A549 treated with CpdA at 1 μM for 4 hours (cell line): ENCODE measurements at places on chromosomes 5 and 9. TPM values are rescaled to one million over a fixed set of nuclear protein-coding genes. Genes with fewer than 3 reads are reported as not detected.

RBM27 gene
- total RNA-seq: 10.5 to 15.7 TPM (median 11.7 TPM) in 5 replicates

ARHGEF28 gene
- total RNA-seq: 13.3 to 16.6 TPM (median 14.9 TPM) in 5 replicates

FAM200C gene
- 2.0 to 2.6 TPM (median 2.1 TPM) in 5 replicates for total RNA-seq

IL9 gene
- total RNA-seq: not detected in 5 replicates

MLANA gene
- not detected in 5 replicates for total RNA-seq

STXBP1 gene
- 16.1 to 18.6 TPM (median 17.9 TPM) in 5 replicates for total RNA-seq

WDR38 gene
- 0.12 to 0.17 TPM (median 0.14 TPM) in 3 of 5 replicates, not detected in the others for total RNA-seq

DDX4 gene
- 0.02 TPM in 1 of 5 replicates, not detected in the others for total RNA-seq

PCDHGB2 gene
- 0.07 to 0.19 TPM (median 0.17 TPM) in 5 replicates for total RNA-seq

SPINK5 gene
- total RNA-seq: not detected in 5 replicates

UGT3A2 gene
- not detected in 5 replicates for total RNA-seq

IDNK gene
- total RNA-seq: 5.2 to 6.7 TPM (median 5.8 TPM) in 5 replicates

LHX3 gene
- total RNA-seq: 0.08 to 0.12 TPM (median 0.09 TPM) in 4 of 5 replicates, not detected in the other

PDLIM4 gene
- 0.26 to 0.43 TPM (median 0.35 TPM) in 4 of 5 replicates, not detected in the other for total RNA-seq

RAB3C gene
- total RNA-seq: not detected in 5 replicates

RLN2 gene
- 0.17 TPM in 1 of 5 replicates, not detected in the others for total RNA-seq

NR2F1 gene
- 3.8 to 6.6 TPM (median 5.0 TPM) in 5 replicates for total RNA-seq

FCN2 gene
- not detected in 5 replicates for total RNA-seq

PDZD2 gene
- total RNA-seq: 0.03 to 0.09 TPM (median 0.07 TPM) in 5 replicates

IFNK gene
- not detected in 5 replicates for total RNA-seq

FOXD4L3 gene
- total RNA-seq: 0.06 to 0.24 TPM (median 0.14 TPM) in 3 of 5 replicates, not detected in the others

GSN gene
- 42.1 to 46.6 TPM (median 42.7 TPM) in 5 replicates for total RNA-seq

IL4 gene
- total RNA-seq: not detected in 5 replicates
